ENCODE measurements at places on chromosomes 6 and 20.

DNA sequence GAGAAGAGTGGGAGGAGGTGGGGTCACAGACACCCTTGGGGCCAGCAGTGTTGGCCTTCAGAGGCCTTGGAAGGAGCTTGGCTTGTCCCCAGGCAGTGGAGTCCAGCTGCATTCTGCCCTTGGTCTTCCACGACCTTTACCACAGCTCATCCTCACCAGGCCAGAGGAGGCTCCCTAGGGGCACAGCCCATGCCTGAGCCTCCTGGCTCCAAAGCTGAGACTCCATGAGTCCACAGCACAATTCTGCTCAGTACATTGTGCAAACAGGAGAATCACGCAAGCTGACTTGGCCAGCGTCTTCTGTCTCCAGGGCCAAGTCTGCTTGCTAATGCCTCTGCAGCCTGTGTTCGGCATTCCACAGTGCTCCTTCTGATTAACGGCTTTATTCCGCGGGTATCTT, 337.2 kb downstream of the SMOC2 start:
- DNase-seq = no peak

GRCh38 chr6:163338671-163339405, 75.7 kb upstream of the QKI start:
- no peak for DNase-seq

GRCh38 chr20:61673152-61673847, 392.4 kb downstream of the TAF4 start:
- DNase-seq = no peak

DNA sequence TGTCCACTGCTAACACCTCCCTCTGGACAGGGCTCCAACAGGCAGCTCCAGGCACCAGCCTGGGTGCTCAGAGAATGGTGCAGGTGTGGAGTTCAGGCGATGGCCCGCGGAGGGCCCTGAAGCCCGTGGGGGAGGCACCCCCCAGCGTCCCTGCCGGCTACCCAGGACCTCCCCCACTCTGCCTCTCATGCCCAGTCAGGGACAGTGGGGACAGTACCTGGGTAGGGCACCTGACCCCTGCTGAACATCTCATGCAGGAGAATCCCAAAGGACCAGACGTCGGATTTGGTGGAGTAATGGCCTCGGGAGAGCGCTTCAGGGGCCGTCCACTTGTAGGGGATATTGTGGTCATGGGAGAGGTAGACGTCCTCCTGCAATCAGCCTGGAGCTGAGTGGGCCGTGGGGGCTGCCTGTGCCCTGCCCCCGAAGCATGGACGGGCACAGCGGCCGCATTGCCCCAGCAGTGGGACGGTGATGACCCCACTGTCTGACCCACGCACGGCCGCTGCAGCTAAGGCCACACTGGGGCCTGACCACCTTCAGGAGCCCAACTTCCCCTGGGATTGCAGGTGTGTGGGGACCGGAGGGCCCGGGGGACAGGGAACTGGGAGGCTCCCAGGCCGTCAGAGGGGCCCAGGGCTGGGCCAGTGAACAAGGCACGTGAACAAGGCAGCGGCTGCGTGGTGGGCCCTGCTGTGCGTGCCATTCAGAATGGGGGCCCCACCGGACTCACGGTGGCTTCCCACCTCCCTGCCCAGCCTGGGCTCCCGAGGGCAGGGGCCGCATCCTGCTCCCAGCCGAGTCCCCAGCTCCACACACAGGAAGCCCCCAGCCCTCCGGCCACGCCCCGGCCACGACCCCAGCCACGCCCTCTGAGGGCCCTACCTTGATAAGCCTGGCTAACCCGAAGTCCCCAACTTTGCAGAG, 7.1 kb downstream of the PTK6 start:
- no peak for DNase-seq

DNA sequence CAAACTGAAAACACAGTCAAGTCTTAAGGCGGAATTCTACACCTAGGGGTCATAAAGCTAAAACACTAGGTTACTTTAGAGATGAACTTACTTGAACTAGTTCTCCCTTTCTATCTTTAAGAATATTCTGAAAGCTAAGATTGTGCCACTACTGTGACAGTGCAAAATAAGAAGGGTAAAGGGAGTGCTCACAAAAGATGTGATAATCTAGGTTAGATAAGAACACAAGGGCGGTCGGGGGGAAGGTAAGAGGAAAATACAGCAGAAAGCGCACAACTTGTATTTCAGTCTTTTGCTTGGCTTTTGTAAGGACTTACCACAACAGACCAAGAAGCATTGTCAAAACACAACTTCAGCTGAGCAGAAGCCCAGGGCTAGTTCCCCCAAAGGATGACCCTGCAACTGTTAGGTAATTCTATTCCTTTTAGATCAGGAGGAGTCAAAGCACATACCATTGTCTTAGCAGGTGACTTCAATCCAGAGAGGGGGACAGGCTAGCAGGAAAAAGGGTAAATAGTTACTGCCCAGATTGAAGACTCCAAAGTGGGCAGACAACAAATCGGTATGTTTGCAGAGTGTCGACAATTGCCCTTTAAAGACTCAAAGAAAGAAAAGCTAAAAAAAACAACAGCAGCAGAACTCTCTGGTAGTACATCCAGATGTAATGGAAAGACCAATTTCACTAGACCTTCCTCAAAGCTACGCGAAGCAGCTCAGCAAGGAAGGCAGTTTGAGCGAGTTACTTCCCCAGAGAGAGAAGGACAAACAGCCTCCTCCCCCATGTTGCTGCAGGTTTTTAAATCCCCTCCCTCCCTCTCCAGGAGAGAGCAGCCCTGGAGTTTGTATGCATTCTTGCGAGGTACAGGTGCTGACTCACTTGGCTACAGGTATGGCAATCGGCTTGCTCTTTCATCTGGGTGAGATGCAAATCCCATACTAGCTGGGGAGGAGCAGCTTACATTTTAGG, 59.0 kb downstream of the RIPOR2 start:
- no peak for DNase-seq

GRCh38 chr20:58911970-58912369, 59.5 kb downstream of the GNAS start:
- no peak for DNase-seq
